ENCODE measurements at places on chromosomes 5 and 9. TPM values are rescaled to one million over a fixed set of nuclear protein-coding genes. Genes with fewer than 3 reads are reported as not detected.

Gene PCDH1
- not detected for total RNA-seq

Gene SPINK4
- not detected for total RNA-seq

Gene FAT2
- not detected for total RNA-seq

Gene TNFSF15
- 0.16 TPM for total RNA-seq

Gene AKNA
- total RNA-seq, result 432 TPM

Gene SLC28A3
- total RNA-seq, result 0.09 TPM

Gene ENC1
- 1.5 TPM for total RNA-seq

Gene NR4A3
- total RNA-seq, result 3.6 TPM

Gene SLC45A2
- total RNA-seq, result 0.21 TPM

Gene TBCA
- 156 TPM for total RNA-seq

Gene ASS1
- 11.1 TPM for total RNA-seq

Gene KIF12
- not detected for total RNA-seq

Gene ZBED3
- total RNA-seq, result 0.80 TPM

Gene THBS4
- 3.4 TPM for total RNA-seq

Gene TMC1
- not detected for total RNA-seq

Gene IARS1
- total RNA-seq, result 146 TPM

Gene PTBP3
- 186 TPM for total RNA-seq

Gene NME5
- total RNA-seq, result not detected

Gene IL31RA
- not detected for total RNA-seq

Gene FOXD4L3
- total RNA-seq, result not detected

Gene KCNIP1
- total RNA-seq, result not detected
